IMR-90 (cell line): ENCODE measurements at places on chromosomes 2 and 18. TPM values are rescaled to one million over a fixed set of nuclear protein-coding genes. Genes with fewer than 3 reads are reported as not detected.

The MSH6 gene
- polyA plus RNA-seq = 14.5 and 17.1 TPM in 2 replicates

The SCN1A gene
- polyA plus RNA-seq = not detected in 2 replicates

The ATP6V1B1 gene
- 1.3 and 1.4 TPM in 2 replicates for polyA plus RNA-seq

The ANKRD62 gene
- not detected in 2 replicates for polyA plus RNA-seq

The MYOM1 gene
- polyA plus RNA-seq = 0.04 and 0.10 TPM in 2 replicates

DNA sequence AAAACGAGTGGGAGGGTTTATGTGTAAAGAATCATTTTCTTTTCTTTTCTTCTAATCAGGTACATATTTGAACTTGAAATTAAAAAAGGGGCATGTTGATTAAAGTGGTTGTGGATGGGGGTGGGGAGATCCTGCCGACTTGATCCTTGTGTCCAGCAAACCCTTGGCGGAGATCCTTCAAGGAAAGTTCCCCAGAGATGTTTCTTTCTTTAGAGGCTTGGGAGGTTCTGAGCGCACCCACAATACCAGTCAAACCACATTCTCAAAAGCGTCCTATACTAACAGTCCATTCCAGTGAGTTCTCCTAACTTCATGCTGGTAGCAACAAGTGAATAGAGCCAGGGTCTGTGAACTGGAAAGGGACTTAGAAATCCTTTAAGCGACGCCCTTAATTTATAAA lies 49.2 kb downstream of the MYCN start:
- no peak overlapping the region for H3K27ac ChIP-seq
- no peak for DNase-seq
- no peaks in the 10 kb centered on the region for H3K27me3 ChIP-seq
- no peaks in the 10 kb centered on the region for H3K4me1 ChIP-seq
- no peaks in the 10 kb centered on the region for H3K36me3 ChIP-seq

- H3K27me3 ChIP-seq = no peaks in the 10 kb centered on the region
- peaks cover 6% of the 10 kb centered on the region for H3K4me1 ChIP-seq
- no peaks in the 10 kb centered on the region; the same call in 1 of the 2 replicates for H3K36me3 ChIP-seq
- peak overlapping the region; percentile 83 for H3K4me3 ChIP-seq
- no peak for DNase-seq
Observed at GRCh38 chr18:11850821-11851145, 430 bp upstream of the CHMP1B start.

DNA sequence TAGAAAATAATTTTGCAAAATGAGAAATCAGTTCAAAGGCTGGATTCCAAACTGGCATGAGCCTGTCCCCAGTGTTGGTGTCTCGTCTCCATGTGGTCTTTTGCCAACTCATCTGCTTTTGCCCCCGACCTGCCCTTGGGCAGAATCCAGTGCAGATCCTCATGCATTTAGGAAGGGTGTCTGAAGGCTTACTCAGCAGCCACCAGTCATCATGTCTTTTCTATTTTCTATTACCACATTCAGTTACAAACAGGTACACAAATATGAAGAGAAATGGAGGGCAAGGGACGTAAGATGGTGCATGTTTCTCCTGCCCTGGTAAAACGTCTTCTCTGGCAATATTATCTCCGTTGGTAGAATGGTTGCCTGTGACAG lies 43.5 kb downstream of the E2F6 start:
- no peak for DNase-seq
- no peak overlapping the region for H3K4me3 ChIP-seq
- no peak overlapping the region for H3K27ac ChIP-seq
- no peaks in the 10 kb centered on the region for H3K27me3 ChIP-seq

GRCh38 chr18:31555971-31556747 lies 35.5 kb upstream of the TTR start:
- no peak overlapping the region for H3K4me3 ChIP-seq
- H3K27me3 ChIP-seq = no peaks in the 10 kb centered on the region
- H3K36me3 ChIP-seq = no peaks in the 10 kb centered on the region
- H3K27ac ChIP-seq = no peak overlapping the region
- peak; percentile 70 for DNase-seq

DNA sequence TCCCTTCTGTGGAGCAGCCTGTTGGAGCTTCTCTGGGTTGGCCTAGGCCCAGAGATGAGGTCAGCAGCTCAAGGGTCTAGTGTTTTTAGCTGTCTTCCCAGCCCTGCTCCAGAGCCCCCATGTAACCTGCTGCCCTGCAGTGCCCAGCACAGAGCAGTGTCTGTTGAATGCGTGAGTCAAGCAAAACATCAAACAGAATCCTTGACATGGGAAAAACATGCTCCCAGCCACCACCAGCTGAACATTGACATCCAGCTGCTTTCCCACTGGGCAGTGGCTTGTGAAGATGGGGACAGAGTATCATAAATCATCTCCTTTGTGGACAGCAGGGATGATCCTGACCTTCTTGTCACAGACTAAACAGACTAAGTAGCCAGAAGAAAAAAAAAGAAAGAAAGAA lies 22.6 kb downstream of the IMPA2 start:
- H3K27ac ChIP-seq = no peak overlapping the region
- no peak for DNase-seq
- H3K27me3 ChIP-seq = no peaks in the 10 kb centered on the region
- H3K4me1 ChIP-seq = no peaks in the 10 kb centered on the region

DNA sequence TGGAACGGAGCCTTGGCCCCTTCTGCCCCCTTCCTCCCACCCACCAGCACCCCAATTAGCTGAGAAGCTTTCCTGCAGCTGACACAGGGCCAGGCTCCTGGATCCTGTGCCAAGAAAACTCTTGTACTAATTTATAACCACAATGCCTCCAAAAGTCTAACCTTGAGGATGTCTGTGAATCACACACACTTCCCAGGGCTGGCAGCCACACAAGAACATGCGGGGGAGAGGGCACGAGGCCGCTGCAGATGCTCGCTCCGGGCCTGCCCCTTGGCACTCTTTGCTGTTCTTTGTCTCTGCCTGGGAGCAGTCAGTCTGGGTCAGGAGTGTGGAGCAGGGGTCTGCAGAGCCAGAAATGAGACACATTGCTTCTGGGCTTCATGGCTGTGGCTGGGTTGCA lies 62.7 kb upstream of the KIF5C start:
- H3K27ac ChIP-seq = no peak overlapping the region
- H3K27me3 ChIP-seq = peaks cover 11% of the 10 kb centered on the region
- H3K4me1 ChIP-seq = peaks cover 14% of the 10 kb centered on the region
- peak; percentile 51 for DNase-seq
- no peaks in the 10 kb centered on the region for H3K36me3 ChIP-seq

GRCh38 chr2:239049421-239050251 lies 201.8 kb downstream of the TWIST2 start:
- H3K4me3 ChIP-seq = no peak overlapping the region
- peaks cover 4% of the 10 kb centered on the region for H3K4me1 ChIP-seq
- DNase-seq = peak; percentile 63
- H3K27me3 ChIP-seq = no peaks in the 10 kb centered on the region
- H3K36me3 ChIP-seq = peaks cover 37% of the 10 kb centered on the region
- no peak overlapping the region for H3K27ac ChIP-seq

DNA sequence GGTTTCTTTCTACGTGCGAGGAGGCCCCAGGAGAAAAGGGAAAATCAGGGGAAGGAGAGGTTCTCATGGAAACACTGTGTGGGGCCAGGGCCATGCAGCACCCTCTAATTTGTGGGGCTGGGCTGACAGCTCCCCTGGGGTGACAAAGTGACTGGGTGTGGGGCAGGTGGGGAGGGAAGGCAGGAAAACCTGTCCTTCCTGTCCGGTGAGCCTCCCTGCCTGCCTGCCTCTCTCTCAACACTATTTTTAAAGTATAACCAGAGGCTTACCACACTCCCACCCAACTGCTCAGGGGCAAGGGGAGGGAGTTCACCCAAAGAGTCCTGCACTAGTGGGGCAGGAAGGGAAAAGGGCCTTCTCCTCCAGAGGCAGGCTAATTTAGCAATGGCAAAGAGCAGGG lies 10.5 kb upstream of the EPAS1 start:
- no peak for DNase-seq
- H3K4me1 ChIP-seq = no peaks in the 10 kb centered on the region
- no peak overlapping the region for H3K4me3 ChIP-seq
- peaks cover 20% of the 10 kb centered on the region for H3K27me3 ChIP-seq

GRCh38 chr2:133422931-133423351 lies 145.3 kb downstream of the NCKAP5 start:
- peak; percentile 76 for DNase-seq
- H3K36me3 ChIP-seq = no peaks in the 10 kb centered on the region
- H3K27me3 ChIP-seq = no peaks in the 10 kb centered on the region
- peaks cover 13% of the 10 kb centered on the region for H3K4me1 ChIP-seq
- H3K27ac ChIP-seq = no peak overlapping the region

- H3K27me3 ChIP-seq = no peaks in the 10 kb centered on the region
- H3K27ac ChIP-seq = peak overlapping the region; percentile 11; the same call in 1 of the 2 replicates
- no peaks in the 10 kb centered on the region for H3K36me3 ChIP-seq
- DNase-seq = no peak
- no peak overlapping the region for H3K4me3 ChIP-seq
Observed at GRCh38 chr2:53473236-53473635, 294.4 kb upstream of the CHAC2 start.

GRCh38 chr18:11761553-11761952 lies 72.5 kb downstream of the GNAL start:
- no peaks in the 10 kb centered on the region for H3K4me1 ChIP-seq

GRCh38 chr2:224190234-224190935 lies 151.3 kb upstream of the SERPINE2 start:
- H3K27ac ChIP-seq = no peak overlapping the region
- peaks cover 2% of the 10 kb centered on the region; the same call in 1 of the 2 replicates for H3K27me3 ChIP-seq
- DNase-seq = no peak
- no peaks in the 10 kb centered on the region for H3K4me1 ChIP-seq

DNA sequence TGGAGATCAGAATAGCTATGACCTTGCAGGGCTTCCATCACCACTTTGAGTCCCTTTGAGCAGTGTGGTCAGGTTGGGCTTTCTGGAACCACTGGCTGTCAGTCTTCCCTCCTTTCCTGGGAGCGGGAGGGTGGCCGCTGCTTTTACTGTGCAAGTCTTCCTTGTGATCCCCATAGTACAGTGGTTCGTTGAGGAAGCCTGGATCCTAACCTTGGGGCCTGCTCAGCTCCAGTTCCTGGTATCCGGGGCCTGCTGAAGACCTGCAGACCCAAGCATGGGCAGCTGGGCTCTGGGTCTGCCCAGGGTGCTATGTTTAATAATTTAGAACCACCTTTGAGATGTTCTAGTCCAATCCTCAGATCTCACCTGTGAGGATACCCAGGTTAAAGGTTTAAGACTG lies 104.2 kb downstream of the CLIP4 start:
- no peaks in the 10 kb centered on the region for H3K36me3 ChIP-seq
- peaks cover 26% of the 10 kb centered on the region for H3K27me3 ChIP-seq
- no peak overlapping the region for H3K27ac ChIP-seq

GRCh38 chr2:182191061-182191460 lies 205.4 kb downstream of the PPP1R1C start:
- no peak for DNase-seq
- H3K27ac ChIP-seq = no peak overlapping the region
- H3K27me3 ChIP-seq = no peaks in the 10 kb centered on the region
- no peaks in the 10 kb centered on the region for H3K36me3 ChIP-seq

DNA sequence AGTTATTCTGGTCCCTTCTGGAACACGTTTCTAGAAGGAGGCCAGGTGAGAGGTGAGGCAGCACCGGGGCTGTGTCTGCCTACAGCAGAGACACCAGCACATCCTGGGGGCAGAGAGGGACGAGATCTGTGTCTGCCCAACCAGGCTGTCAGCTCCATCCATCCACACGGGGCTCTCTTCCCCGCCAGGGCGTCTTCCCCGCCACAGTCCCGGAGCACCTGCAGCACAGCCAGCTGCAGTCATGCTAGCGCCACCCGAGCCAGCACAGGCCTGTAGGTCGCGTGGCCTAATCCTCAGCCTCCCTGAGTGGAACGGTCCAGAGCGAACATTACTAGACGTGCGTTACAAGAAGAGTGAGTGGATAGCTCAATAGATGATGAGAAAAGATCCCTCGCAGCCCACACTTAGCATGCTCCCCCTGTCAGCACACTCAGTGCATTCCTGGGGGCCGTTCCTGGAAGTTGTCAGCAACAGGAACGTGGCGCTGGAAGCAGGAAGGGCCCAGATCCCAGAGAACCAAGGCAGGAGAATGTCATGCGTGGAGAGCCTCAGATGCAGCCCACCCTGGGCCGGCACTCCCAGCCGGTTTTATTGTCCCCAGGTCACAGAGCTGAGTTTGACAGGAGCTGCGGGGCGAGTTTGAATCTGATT lies 179.0 kb downstream of the TWIST2 start:
- no peaks in the 10 kb centered on the region for H3K36me3 ChIP-seq
- H3K27ac ChIP-seq = no peak overlapping the region
- H3K4me3 ChIP-seq = no peak overlapping the region
- DNase-seq = no peak
- peaks cover 3% of the 10 kb centered on the region; the same call in 1 of the 2 replicates for H3K4me1 ChIP-seq

- no peak overlapping the region for H3K4me3 ChIP-seq
- no peaks in the 10 kb centered on the region for H3K36me3 ChIP-seq
Observed at GRCh38 chr2:63819765-63820717, 21.7 kb upstream of the UGP2 start.

DNA sequence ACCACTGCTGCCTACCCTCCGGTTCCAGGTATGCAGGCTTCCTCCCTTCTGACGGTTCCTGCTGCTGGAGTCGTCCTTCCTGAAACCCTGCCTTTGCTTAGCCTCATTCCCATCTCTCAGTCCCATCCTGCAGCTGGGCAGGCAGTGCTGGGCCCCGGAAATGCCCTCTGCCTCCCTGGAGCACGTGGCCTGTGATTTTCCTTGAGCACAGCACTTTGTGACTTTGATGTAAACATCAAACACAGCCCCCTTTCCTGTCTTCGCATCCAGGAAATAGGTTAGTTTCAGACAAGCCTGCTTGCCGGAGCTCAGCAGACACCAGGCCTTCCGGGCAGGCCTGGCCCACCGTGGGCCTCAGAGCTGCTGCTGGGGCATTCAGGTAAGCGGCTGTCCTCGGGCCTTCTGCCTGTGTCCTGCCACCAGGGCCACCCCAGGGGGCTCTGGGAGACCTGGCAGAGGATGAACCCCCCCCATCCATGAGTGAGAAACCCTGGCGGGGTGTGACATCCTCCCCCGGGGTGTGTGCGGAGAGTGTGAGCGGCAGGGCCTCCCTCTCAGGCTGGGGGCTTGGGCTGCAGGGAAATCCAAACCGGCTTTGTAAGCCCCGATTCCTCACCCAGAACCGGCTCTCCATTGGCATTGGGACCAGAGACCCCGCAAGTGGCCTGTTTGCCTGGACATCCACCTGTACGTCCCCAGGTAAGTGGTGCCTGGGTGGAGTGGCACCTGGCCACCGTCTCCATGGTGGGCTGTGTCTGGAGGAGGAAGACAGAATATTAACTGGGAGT lies at the start of gene ZAP70:
TSS of gene ZAP70 (plus strand) at position 281 of the 788 bp plus-strand sequence. CDS start 10,461 bp downstream, outside the sequence.
- H3K4me3 ChIP-seq = no peak within 1 kb of the TSS
- no peaks in the 10 kb centered on the region for H3K36me3 ChIP-seq
- H3K27ac ChIP-seq = no peak within 1 kb of the TSS
- no peak for DNase-seq
- peaks cover 22% of the 10 kb centered on the region for H3K27me3 ChIP-seq
